Pons (tissue), 1 donor: ENCODE measurements at places on chromosomes 7 and 10.
A peak's percentile ranks its signal among the peaks of the same experiment; 100 is the strongest.

- DNase-seq: no peak
Measured at GRCh38 chr10:71818674-71819260, 32.3 kb downstream of the PSAP start.

DNA sequence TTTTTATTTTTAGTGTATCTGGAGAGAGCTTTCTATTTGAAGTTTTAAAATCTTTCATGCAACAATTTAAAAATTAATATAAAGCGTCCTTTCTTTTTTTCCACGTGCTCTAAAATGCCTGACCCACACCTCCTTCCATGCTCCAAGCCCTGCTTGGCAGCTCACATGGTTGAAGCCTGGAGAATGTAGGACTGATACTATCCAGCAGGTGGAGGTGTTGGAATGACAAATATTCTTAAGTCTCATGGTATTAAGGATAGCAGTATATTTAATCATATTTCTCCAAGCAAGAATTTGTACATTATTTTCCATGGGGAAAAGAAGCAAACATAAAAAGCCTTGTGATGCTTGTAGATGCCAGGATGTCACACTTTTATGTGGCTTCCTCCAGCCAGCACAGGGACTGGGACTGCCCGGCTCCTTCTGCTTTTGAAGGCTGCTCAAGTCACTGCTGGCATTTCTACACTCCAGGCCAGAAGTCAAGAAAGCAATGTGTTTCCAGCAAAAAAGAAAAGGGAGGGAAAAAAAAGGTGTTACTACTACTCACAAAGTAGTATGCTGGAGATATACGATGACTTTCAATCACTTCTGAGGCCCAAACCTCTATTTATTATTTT lies 49.7 kb downstream of the BZW2 start:
- peak; percentile 45 for DNase-seq

GRCh38 chr7:24378871-24379616 lies 95.1 kb downstream of the NPY start:
- no peak for DNase-seq

GRCh38 chr10:29243750-29244149 lies 45.1 kb upstream of the LYZL1 start:
- DNase-seq: no peak

GRCh38 chr10:9381733-9382532 lies 1327.4 kb downstream of the GATA3 start:
- DNase-seq: no peak

GRCh38 chr7:136692221-136692620 lies 176.2 kb upstream of the CHRM2 start:
- DNase-seq: no peak

DNA sequence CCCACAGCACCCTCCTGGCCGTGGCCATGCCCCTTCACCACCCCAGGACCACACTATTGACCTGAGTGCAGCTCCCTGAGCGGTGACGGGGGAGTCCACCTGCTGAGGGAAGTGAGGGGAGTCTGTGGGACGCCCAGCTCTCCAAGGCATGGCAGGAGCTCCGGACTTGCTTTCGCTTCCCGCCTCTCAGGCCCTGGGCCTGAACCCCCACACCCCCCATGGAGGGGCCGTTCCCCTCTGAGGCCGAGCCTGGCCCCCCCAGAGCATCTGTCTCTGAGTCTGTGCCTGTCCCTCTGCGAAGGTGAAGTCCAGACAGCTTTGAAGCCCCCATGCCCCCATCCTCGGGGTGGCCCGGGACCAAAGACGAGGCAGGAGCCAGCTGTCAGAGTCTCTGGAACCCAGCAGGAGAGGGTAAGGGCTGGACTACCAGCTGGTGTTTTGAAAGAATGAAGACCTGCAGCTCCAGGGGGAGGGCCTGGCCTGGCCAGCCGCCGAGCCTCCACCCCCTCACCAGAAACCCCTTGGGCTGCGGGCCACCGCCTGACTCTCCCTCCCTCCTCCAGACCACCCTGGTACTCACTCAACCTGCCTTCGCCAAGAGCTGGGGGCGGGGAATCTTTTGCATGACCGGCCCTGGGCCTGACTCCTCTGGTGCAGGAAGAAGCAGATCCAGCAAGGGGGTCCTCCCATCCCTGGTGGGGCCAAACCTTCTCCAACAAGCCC lies 114.0 kb downstream of the PDGFA start:
- no peak for DNase-seq

GRCh38 chr10:17923728-17924127 lies 28.0 kb upstream of the SLC39A12 start:
- peak; percentile 22 for DNase-seq

- DNase-seq: no peak
Measured at GRCh38 chr7:140903741-140904480, 20.8 kb downstream of the BRAF start.

DNA sequence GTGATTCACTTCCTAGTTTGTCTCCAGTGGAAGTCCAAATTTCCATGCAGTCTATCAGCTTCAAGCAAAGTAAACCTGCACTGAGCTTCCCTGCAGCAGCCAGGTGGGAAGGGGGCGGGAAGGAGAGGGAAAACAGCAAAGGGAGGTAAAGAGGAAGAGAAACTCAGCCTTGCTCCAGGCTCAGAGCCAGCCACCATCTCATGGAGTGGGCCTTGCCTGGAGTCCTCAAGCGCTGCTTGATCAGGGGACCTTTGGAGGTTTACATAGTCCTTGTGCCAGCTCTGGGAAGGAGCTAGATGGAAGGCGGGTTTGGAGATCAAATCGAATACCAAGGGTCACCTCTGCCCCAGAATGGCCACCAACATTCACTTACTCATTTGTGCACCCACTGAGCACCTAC lies 7.4 kb downstream of the CRTAC1 start:
- no peak for DNase-seq

DNA sequence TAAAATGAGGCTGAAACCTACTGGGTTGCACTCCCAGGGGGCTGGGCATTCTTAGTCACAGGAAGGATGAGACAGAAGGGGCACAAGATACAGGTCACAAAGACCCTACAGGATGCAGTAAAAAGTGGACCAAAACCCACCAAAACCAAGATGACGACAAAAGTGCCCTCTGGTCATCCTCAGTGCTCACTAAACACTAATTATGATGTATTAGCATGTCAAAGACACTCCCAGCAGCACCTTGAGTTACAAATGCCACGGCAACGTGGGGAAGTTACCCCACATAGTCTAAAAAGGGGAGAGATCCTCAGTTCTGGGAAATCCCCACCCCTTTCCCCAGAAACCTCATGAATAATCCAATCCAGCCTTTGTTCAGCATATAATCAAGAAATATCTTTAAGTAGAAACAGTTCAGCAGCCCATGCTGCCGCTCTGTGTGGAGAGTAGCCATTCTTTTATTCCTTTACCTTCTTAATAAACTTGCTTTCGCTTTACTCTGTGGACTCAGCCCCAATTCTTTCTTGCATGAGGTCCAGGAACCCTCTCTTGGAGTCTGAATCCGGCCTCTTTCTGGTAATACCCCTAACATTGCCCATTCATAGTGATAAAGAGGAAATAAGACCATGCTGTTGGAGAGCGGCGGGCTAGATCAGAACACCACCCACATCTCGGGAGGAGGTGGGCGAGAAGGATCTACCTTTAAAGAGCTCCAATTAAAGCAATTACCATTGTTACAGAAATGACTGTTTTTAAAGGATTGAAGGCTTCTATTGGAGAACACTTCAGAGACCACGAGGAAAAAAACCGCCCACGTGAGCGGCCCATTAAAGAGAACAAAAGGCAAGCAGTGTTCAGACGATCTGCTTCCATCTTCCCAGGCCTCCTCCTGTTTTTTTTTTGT lies 170.9 kb downstream of the USP6NL start:
- DNase-seq: no peak

GRCh38 chr10:25694971-25695370 lies 239.1 kb upstream of the MYO3A start:
- no peak for DNase-seq

- no peak for DNase-seq
Measured at GRCh38 chr10:77773631-77774426, 136.2 kb upstream of the KCNMA1 start.

GRCh38 chr10:28806951-28807759 lies 129.8 kb downstream of the BAMBI start:
- DNase-seq: no peak

GRCh38 chr10:97456034-97456685 lies 10.2 kb downstream of the ZDHHC16 start:
- no peak for DNase-seq

DNA sequence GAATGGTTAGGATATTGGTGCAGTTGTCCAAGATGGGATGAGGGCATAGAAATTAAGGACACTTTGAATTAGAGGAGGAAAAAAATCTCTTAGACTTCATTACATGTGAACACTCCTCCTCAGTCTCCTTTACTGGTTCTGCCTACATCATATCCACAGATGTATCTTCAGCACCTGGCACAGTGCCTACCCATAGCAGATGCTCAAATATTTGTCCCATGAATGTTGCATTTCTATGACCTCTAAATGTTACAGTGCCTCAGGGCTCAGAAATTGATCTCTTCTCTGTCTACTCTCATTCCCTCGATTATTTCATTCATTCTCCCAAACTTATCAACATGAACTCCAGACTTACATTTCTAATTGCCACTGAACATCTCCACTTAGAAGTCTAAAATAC lies 17.1 kb downstream of the CNNM1 start:
- no peak for DNase-seq

- no peak for DNase-seq
Measured at GRCh38 chr7:77466450-77466849, 50.3 kb upstream of the GSAP start.

GRCh38 chr10:125363791-125364190 lies 203.4 kb upstream of the CTBP2 start:
- DNase-seq: no peak

DNA sequence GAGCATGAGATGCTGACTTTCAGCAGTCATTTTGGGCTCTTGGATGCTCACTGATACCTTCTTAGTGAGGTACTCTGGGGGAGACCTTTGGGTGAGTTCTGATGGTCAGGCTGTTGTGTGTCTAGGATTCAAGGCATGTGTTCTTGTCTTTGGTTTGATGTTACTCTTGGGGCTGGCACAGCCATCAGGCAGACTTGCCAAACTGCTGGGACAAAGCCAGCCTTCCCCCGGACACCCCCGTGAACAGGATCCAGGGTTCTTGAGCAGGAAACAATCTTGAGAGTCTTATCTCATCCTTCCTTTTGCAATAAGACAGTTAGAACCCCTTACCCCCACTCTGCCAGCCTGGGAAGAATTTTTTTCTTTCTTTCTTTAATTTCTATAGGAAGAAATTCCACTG lies 42.2 kb downstream of the SUFU start:
- DNase-seq: no peak

DNA sequence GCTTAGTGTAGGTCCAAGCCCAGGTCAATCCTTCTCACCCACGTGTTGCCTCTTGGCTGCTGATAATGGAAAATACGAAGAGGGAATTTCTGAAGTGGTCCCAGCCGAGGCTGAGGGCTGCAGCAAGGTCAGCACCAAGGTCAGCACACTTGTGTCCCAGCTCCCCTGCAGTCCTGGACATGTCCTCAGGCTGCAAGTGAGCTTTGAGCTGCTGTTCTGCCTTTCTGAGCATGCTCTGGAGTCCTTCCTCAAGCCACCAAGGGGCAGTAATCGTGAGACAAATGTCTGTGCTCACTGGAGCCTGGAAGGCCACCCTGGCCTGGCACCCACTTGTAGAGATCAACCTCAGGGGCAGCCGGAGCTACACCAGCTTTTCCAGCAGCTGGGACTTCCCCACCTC lies 28.3 kb downstream of the DRGX start:
- no peak for DNase-seq

- peak; percentile 14 for DNase-seq
Measured at GRCh38 chr7:132677918-132678317, 101.6 kb upstream of the PLXNA4 start.

GRCh38 chr7:135349746-135350145 lies 116.1 kb downstream of the STRA8 start:
- DNase-seq: no peak

GRCh38 chr10:117268258-117268657 lies 27.3 kb downstream of the SLC18A2 start:
- DNase-seq: no peak

GRCh38 chr7:128878226-128879105 lies 15.8 kb downstream of the ATP6V1F start:
- DNase-seq: no peak

GRCh38 chr10:107071301-107071700 lies 93.2 kb downstream of the SORCS1 start:
- DNase-seq: no peak

GRCh38 chr7:50721160-50721559 lies 61.5 kb downstream of the GRB10 start:
- no peak for DNase-seq

GRCh38 chr10:126935263-126935946 lies 30.2 kb downstream of the DOCK1 start:
- no peak for DNase-seq
